ENCODE measurements at places on chromosomes 11 and 22.

DNA sequence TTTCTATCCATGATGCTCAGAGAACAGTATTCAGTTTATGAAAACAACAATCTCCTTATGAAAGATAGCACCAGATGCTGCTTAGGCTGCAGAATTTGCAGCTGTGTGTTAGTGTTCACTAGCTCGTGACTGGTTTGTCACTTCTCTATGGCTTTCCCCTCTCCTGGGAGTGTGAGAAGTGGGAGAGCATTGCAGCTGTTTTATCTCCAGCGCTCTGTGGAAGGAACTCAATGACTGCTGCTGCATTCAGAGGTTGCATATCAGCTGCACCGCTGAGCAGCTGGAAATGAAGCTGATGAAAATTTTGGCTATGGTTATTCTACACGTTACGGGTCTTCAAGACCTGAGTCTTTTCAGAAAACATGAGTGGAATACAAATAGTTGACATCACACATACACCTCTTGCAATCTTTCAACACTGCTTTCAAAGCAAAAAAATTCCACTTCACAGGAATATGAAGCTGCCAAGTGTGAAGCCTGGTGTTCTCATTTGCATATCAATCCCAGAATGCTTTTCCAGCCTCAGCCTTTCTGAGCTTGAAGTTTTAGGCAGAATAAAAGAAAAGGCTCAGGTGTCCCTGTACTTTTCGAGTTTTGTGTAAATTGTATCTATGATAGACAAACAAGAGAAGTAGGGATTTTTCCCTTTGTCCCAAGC lies 149.3 kb upstream of the DDI1 start:
- DNase-seq, result no peak

DNA sequence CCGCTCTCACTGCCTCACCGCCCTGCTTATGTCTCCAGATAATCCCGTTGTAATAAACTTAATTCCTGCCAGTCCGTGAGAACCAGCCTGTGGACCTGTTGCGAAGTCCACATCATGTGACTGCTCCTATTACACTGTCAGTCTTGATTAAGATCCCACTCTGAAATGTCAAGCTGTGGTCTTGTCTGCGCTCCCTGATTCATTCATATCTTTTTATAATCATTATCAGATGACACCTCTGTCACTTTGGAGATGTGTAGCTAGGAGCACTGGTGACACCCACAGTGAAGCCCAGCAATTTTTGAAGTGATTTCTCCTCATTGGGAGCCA lies 377.3 kb downstream of the TBC1D22A start:
- DNase-seq, result no peak

DNA sequence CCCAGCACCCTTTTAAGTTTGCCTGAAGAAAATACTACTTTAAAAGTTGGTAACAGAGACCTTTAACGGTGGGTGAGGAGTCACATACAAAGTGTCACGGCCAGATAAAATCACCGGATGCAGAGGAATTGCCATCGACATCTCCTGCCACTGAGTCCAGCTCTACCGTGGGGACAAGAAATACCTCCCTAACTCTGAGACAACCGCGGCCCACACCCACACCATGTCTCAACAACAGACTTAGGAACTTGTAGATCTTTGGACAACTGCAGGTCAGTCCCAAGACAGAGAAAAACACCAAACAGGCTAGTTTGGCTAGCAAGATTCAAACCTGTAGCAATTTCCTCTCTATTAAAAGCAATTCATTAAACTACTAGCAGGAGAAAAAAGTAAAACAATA lies 669 bp downstream of the ETS1 start:
- DNase-seq, result no peak

GRCh38 chr22:38881464-38881871 lies 9.5 kb upstream of the CBX6 start:
- DNase-seq, result no peak

DNA sequence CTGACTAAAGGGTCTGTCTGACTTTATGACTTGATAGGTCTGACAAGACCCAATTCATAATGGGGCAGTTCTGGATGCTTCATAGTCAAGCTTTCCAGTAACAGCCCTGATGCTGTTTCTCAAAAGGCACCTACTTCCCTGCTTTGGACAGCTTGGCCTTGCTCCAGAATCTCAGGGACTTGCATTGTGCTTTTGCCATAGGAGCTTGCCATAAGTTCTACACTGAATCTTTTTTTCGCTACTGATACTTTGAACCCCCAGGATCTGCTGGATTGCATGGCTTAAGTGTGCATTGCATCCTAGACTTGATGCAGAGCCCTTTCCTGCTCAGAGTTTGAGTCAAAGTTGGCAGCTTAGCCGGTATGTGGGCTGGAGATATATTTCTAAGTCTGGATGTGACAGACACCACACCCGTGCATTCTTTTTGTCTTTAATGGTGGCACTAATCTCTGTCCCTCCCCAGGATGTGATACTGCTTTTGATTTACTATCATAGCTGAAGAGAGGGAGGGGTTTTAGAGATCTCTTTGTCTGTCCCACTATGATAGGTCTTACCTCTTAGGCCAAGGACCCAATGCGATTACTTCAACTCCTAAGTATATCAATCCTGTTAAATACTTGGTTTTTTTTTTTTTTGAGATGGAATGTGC lies 16.9 kb upstream of the SLC3A2 start:
- DNase-seq, result no peak
